T-helper 2 cell (primary cell): ENCODE measurements at places on chromosomes 7 and 10.

DNA sequence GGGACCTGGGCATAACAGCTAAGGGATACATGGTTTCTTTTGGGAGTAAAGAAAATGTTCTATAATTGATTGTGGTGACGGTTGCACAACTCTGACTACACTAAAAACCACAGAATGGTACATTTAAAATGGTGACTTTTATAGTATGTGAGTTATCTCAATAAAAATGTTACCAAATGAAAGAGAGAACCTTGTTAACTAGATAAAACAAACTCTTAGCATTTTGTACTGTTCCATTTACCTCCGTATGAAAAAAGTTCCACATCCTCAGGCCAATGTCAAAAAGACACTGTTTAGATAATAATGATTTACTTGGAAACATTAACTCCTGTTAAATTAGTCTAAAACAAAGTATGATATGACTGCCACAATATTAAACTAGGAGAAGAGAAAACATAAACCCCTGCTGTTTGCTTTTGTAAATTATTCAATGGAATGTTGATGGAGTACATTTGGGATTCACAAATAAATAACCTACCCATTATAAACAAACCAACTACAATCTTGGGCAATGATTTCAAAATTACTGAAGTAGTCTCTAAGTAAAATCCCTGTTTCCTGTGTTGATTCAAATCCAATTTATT, 60.7 kb downstream of the SMURF1 start:
- DNase-seq, result no peak

GRCh38 chr10:121069061-121069850, 218.1 kb downstream of the WDR11 start:
- no peak for DNase-seq

GRCh38 chr7:71443191-71443530, 311.2 kb downstream of the GALNT17 start:
- DNase-seq, result no peak

- no peak for DNase-seq
Observed at GRCh38 chr7:4519819-4520520, 162.1 kb upstream of the FOXK1 start.

GRCh38 chr7:126716321-126716720, 536.4 kb downstream of the GRM8 start:
- DNase-seq, result no peak

DNA sequence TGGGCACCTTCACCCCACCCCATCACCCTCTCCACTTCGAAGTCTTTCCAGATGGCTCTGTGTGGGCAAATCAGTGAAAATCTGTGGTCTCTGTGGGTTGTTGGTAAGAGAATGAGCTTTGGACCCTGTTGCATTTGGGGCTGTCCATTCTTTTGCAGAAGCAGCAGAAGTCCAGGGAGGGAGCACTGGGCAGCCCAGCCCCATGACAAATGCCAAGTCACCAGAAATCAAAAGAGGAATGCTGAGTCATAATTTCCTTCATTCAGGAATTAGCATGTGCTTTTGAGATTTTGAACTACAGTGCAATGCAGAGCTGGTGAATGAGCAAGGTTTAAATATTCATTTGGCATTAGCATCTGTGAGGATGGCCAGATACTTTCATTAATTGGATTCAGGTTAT, 556.2 kb downstream of the LRMDA start:
- no peak for DNase-seq

GRCh38 chr7:40793132-40793531, 658.3 kb downstream of the SUGCT start:
- DNase-seq, result no peak

GRCh38 chr7:98250789-98251188, 1.2 kb downstream of the TECPR1 start:
- no peak for DNase-seq
